Stimulated activated CD4-positive, alpha-beta T cell treated with anti-CD3 and anti-CD28 coated beads, Interleukin-15, amount 100 ng/mL, for 1 hour (primary cell): ENCODE measurements at places on chromosomes 13 and 19.

DNA sequence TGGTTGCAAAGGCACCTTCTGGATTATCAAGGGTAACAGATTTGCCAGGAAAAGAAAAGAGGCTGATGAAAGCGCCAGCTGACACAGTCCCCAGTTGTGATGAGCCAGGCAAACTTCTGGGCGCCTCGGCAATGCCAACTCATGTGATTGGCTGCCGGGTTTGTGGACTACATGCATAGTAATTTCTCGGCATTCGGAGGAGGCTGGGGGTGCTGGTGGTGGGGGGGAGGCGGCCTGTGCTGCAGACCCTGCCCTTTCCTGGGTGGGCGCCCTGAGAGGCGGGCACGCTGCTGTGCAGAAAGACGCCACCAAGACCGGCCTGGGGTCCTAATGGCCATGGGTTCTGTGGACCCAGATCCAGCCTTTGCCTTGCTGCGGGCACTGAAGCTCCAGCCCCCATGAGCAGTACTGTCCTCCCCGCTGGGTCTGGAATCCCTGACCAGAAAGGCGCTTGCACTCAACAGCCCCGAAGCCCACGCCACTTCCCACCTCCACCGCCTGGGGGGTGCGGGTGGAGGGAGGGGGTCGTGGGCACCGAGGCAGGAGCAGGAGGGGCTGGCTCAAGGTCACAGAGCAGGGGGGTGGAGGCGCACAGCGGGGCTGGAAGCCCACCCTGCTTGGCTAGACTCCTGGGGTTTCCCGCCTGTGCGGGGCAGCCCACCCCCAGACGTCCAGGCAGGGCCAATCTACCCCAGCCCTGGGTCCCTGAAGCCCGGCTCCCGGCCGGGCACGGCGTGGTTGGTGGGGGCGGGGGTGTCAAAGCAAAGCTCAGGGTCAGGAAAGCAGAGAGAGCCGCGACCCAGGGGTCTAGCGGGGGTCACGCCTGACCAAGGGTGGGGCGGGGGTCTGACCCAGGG lies 1.0 kb downstream of the DIRAS1 start:
- DNase-seq, result no peak

DNA sequence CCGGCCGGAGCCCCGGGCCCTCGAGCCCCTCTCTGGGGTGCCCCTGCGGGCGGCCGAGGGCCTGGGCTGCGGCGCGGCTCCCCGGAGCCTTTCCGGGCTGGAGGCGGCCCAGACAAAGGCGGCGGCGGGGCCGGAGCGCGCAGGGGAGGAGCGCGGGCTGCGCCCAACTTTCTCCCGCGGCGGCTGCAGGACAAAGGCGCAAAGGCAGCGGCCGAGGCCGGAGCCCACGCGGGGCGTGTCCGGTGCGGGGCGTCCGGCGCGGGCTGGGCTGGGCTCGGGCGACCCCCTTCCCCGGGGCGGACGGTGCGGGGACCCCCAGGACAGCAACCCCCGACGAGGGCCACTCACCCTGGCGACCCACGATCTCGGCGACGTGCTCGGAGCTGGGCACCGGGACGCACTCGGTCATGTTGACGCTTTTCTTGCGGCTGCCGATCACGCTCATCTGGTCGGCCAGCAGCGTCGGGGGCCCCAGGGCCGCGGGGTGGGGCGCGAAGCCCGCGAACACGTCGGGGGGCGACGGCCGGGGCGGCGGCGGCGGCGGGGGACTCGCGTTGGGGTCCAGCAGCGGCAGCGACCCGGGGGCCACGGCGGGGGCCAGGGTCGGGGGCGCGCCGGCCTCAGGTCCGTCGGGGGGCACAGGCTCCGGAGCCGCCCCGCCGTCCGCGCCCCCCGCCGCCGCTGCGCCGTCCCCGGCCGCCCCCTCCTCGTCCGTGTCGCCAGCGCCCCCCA lies 843 bp downstream of the MEX3D start:
- DNase-seq, result no peak

DNA sequence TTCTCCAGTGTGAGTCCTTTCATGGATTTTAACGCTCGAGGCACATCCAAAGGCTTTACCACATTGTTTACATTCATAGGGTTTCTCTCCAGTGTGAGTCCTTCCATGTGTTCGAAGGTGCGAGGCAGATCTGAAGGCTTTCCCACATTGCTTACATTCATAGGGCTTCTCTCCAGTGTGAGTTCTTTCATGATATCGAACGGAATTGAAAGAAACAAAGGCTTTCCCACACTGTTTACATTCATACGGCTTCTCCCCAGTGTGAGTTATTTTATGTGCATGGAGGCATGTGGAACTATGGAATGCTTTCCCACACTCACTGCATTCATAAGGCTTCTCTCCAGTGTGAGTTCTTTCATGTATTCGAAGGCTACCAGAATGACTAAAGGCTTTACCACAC lies 5.2 kb upstream of the ZNF20 start:
- no peak for DNase-seq

DNA sequence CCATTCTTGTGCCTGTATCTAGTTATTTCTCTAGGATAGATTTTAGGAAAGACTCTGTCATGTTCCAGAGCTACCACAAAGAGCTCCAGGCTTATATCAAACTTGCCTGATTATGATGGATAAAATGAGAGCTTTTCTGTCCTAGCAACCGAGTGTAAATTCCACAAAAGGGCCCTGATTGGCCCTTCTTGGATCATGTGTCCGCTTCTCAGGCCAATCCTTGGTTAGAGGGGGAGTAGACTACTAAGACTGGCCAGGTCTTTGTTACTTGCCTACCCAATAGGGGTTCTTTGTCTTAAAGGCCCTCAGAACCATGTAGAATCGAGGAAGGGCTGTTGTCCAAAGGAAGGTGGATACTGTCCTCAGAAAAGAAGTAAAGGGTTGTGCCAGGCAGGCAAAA lies 2.4 kb downstream of the DHX34 start:
- no peak for DNase-seq

- DNase-seq, result no peak
Observed at GRCh38 chr13:28532388-28533124, 37.6 kb upstream of the FLT1 start.

DNA sequence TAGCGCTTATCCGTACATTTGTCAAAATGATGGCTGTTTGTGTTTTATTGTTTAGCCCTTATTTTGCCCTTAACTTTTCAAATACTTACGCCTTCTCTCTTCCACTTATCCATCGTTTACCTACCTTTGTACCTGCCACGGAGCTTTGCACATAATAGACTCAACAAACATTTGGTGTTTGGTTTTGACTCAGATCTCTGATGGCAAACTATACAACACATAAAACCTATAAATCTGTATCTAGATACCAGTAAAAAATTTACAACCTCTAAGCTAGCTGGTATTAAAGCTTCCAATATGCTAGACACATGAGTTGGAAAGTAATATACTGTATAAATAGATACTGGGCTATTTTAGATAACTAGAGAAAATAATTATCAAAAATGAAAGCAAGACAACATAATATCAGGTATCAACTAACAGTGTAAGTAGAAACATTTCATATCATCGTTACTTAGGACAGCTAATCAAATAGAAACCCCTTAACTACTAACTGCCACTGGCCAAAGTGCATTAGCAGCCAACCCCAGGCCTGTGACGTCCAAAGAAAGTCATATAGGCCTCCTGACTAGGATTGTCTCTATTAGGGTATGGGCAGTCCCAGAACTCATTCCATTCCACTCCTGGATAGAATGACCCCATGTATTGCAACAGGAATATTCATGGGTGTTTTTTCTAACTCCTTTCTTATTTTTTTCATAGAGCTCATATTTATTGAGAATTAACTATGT lies 53.8 kb downstream of the KCTD12 start:
- no peak for DNase-seq

- no peak for DNase-seq
Observed at GRCh38 chr13:94859278-94859691, 146.9 kb upstream of the SOX21 start.

DNA sequence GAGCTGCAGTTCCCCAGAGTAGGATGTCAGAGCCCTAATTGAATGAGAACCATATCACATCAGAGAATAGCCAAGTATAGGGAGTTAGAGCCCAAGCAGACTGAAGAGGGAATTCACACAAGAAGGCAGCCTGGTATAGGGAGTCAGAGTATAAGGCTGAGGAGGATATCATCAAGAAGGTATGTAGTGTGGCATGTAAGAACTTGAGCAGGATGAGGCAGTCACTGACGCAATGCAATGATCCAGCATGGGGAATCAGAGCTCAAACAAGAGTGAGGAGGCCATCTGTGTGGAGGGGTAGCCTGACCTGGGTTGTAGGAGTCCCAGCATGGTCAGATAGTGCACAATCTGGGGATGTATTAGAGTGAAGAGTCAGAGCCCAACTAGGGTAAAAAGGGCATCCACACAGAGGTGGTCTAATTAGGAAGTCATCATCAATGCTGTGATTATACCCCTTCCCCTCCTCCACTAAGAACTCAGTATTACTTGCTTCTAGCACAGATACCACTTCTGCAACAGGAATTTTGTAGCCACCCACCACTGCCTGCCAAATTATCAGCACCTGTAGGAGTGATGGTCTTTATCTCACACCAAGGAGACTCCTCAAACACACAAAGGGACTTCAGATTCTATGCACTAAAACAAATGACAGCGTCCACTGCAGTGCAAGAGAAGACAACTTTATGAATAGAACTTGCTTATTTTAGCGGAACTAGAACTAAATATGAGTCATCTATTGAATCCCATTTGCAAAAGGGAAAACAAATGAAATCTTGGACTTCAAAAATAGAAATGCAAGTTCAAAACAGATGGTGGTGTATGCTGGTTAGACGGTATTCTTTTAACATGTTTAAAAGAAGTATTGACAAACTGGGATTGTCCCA lies 107.2 kb downstream of the FNDC3A start:
- DNase-seq, result no peak

- DNase-seq, result no peak
Observed at GRCh38 chr19:29952177-29952576, 10.1 kb downstream of the URI1 start.

DNA sequence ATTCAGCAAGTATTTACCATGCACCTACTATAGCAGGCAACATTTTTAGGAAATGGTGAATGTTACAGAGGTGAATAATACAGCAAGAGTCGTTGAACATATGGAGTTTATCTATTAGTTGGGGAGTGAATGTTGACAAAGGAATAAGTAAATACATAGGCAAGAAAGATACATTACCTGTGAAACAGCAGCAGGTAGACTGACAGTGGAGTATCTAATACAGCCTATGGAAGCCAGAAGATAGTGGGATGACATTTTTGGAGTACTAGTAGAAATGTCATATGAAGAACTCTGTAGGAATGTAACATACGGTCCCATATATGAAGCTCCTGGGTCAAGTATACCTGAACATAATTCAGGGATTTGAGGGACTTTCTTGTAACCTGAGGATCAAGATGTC lies 2.1 kb upstream of the TNFSF11 start:
- DNase-seq, result no peak

GRCh38 chr13:100537486-100537885 lies 51.1 kb downstream of the GGACT start:
- no peak for DNase-seq

- DNase-seq, result no peak
Observed at GRCh38 chr19:1360818-1361461, 22.8 kb upstream of the NDUFS7 start.

- DNase-seq, result peak; percentile 39
Observed at GRCh38 chr19:10565028-10565566, 713 bp downstream of the KRI1 start.

DNA sequence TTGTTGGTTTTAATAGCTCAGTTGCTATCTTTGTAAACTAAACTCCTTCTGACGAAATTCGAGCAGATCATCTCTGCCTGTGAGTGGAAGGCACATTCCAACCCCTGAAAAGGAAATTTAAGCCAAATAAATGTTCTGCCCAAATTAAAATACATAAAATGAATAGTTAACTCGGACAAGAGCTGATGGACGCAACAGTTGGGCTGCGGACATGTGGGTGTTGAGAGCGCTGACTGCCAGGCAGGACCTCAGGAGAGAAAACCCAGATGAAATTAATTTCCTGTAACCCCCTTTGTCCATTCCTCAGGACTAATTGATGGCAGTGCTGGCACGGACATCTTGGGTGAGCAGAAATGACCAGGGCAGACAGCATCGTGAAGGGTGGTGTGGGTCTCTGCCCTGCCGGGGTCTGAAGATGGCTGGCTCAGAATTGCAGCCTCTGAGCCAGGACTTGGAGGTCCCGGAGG lies 86.5 kb downstream of the TSHZ3 start:
- DNase-seq, result no peak

- DNase-seq, result no peak
Observed at GRCh38 chr19:8074501-8074900, 21.9 kb downstream of the CCL25 start.

GRCh38 chr13:27822258-27822872 lies 30.1 kb downstream of the GSX1 start:
- no peak for DNase-seq

DNA sequence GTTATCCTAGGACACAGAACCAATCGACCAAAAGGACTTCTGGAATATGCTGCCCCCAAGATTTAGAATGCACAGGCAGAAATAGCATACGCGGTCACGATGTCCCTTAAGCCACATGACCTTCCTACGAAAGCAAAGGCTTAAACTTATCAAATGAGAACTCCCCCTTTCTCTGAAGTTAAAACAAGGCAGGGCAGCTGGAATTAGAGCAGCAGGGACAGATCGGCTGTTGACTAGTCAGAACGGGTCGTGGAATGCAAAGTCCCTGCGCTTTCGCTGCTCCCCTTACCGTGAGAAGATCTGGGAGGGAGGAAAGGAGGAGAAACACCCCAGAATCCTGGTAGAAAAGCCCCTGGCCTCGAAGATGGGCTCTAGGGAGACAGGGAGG lies 799 bp upstream of the USPL1 start:
- DNase-seq, result no peak

GRCh38 chr19:13212759-13213330 lies 62.6 kb downstream of the IER2 start:
- DNase-seq, result peak; percentile 61

DNA sequence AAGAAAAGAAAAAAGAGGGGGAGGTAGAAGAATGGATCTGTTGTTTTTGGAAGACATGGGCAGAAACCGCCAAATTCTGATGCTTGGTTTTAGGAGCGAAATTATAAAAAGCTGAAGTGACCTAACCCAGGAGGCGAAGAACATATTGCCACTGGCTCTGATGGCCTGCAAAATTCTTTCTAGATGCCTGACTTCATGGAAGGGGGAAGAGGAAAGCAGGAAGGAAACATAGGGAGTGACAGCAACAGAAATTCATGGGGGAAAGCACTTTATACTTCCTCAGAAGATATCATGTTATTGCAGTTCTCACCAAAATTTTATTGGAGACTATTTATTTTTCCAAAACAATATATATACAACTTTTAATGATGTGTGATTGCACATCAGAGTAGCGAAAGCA lies 213.5 kb downstream of the DLEU7 start:
- DNase-seq, result no peak

GRCh38 chr13:25874907-25875306 lies 176.9 kb downstream of the SHISA2 start:
- peak; percentile 11 for DNase-seq

DNA sequence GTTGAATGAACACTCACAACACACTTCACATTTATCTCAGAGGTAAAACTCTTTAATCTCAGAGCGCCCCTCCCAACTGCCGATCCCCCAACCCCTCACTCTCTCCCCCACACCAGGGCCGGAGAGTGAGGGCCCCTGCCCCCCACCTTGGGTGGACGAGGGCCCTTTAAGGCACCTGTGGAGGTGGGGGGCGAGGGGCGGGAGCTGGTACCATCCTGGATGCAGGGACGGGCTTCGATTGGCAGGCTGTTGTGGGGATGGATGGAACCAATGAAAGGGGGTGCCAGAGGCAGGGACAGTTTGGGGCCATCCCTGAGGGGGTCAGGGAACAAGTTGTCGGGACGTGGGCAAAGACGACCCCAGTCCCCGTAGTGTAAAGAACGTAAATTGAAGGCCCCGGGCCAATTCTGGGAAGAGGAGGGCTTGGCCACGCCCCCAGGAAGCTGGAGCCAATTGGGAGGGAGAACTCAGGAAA lies 1.7 kb upstream of the PNKP start:
- no peak for DNase-seq
